Transverse colon (tissue), 4 donors: ENCODE measurements at places on chromosomes 4 and X. TPM values are rescaled to one million over a fixed set of nuclear protein-coding genes. Genes with fewer than 3 reads are reported as not detected.
A peak's percentile ranks its signal among the peaks of the same experiment; 100 is the strongest.

The TMEM150C gene
- not detected for total RNA-seq

The PORCN gene
- total RNA-seq = 10.1 TPM

The NEXMIF gene
- total RNA-seq = 0.80 TPM

The CSAG1 gene
- total RNA-seq = not detected

The RHOXF2 gene
- total RNA-seq = not detected

The TRIM61 gene
- total RNA-seq = not detected

The TMPRSS11B gene
- not detected for total RNA-seq

The KIAA1210 gene
- total RNA-seq = not detected

The PCDH11X gene
- total RNA-seq = 0.75 TPM

The SRP72 gene
- total RNA-seq = 13.1 TPM

The BGN gene
- 6.5 TPM for total RNA-seq

The NAA11 gene
- not detected for total RNA-seq

GRCh38 chr4:98951710-98952109, 22.8 kb upstream of the EIF4E start:
- H3K36me3 ChIP-seq = no peaks in the 10 kb centered on the region
- H3K27ac ChIP-seq = no peak overlapping the region
- H3K27me3 ChIP-seq = no peaks in the 10 kb centered on the region
- no peaks in the 10 kb centered on the region for H3K4me1 ChIP-seq
- no peak for DNase-seq
- H3K4me3 ChIP-seq = no peak overlapping the region

- H3K27me3 ChIP-seq = no peaks in the 10 kb centered on the region
- no peak for DNase-seq
- H3K4me3 ChIP-seq = no peak overlapping the region
- no peak overlapping the region for H3K27ac ChIP-seq
- H3K36me3 ChIP-seq = no peaks in the 10 kb centered on the region
- H3K4me1 ChIP-seq = no peaks in the 10 kb centered on the region
These were observed 168.2 kb downstream of the AMELX start for GRCh38 chrX:11461201-11462001.

DNA sequence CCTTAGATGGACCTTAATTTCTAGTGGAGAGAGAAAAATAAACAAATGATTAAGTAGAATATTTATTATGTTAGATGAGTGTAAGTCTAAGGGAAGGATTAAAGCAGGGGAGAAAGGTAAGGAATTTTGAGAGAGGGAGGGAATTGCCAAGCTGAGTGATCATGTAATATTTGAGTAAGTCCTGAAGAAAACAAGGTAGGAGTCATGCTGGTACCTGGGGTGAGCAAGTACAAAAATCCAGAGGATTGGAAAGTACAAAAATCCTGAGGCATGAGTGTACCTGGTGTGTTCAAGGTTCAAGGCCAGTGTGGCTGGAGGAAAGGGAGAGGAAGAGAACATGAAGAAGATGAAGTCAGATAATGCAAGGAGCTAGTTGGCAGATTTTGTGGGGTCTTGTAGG, 87.2 kb upstream of the MYOZ2 start:
- H3K27ac ChIP-seq = no peak overlapping the region
- no peak for DNase-seq
- H3K27me3 ChIP-seq = no peaks in the 10 kb centered on the region
- H3K4me1 ChIP-seq = peaks cover 7% of the 10 kb centered on the region

GRCh38 chrX:10859353-10859752, 239.0 kb upstream of the MID1 start:
- H3K36me3 ChIP-seq = no peaks in the 10 kb centered on the region
- no peak overlapping the region for H3K27ac ChIP-seq
- no peaks in the 10 kb centered on the region for H3K27me3 ChIP-seq
- no peak overlapping the region for H3K4me3 ChIP-seq
- DNase-seq = no peak

GRCh38 chrX:12360986-12361598, 222.8 kb downstream of the FRMPD4 start:
- no peak for DNase-seq
- H3K4me3 ChIP-seq = no peak overlapping the region
- H3K27me3 ChIP-seq = no peaks in the 10 kb centered on the region
- no peaks in the 10 kb centered on the region for H3K4me1 ChIP-seq
- H3K27ac ChIP-seq = no peak overlapping the region
- no peaks in the 10 kb centered on the region for H3K36me3 ChIP-seq

DNA sequence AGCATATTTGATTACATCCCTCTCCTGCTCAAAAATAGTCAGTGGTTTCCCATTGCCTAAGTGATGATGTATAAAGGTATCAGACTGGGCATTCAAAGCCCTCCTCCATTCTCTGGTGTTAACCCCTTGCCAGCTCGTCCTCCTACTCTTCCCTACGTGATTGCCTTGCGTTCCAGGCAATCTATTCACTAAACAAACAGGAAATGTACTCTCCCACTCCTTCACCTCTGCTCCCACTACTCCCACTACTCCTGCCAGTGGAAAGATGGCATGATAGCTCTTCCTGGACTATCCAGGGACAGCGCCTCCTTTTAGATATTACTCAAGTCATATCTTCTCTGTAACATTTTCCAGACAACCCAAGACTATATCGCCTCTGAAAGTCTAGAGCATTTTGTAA, 5.8 kb downstream of the DGAT2L6 start:
- no peak overlapping the region for H3K4me3 ChIP-seq
- no peaks in the 10 kb centered on the region for H3K4me1 ChIP-seq
- no peak overlapping the region for H3K27ac ChIP-seq
- H3K27me3 ChIP-seq = no peaks in the 10 kb centered on the region

DNA sequence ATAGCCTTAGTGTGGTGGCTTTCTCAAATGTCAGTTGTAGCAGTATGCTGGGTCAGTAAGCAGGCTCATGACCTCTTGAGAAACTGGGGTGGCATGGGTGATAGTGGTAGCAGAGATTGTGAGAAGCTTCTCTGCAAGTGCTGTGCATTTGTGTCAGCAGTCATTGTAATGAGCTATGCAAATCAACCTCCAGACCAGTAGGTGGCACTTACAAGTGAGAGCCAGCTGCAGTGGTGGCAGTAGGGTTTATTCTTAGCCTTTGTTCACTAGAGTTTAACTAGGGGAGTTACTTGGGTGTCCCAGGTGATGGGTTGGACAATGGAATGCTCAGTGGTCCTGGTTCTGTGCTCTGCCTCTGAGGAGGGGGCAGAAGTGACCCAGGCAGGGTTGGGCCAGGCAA, 818.7 kb downstream of the PCDH7 start:
- no peak overlapping the region for H3K4me3 ChIP-seq
- H3K27me3 ChIP-seq = no peaks in the 10 kb centered on the region
- H3K36me3 ChIP-seq = no peaks in the 10 kb centered on the region
- H3K27ac ChIP-seq = no peak overlapping the region

DNA sequence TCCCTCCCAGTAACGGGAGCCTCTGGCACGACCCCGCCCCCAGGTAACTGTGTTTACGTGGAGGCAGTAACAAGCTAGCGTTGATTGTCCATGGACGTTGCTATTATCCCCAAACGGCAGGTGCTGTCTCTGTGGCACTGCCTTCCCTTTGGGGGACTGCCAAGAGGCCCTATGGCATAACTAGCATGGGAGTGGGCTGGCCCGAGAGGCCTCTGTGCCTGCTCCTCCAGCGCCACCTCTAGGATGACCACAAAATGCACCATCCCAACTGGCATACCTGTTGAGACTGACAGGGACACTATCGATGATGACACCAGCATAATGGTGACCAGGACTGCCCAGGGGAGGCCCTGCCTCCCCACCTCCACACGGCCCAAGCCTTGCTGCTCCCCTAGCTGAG, 1.5 kb downstream of the SRPK3 start:
- H3K4me3 ChIP-seq = no peak overlapping the region
- no peaks in the 10 kb centered on the region for H3K36me3 ChIP-seq
- peak overlapping the region; percentile 79 for H3K27ac ChIP-seq
- no peak for DNase-seq
- peaks cover 4% of the 10 kb centered on the region for H3K4me1 ChIP-seq

DNA sequence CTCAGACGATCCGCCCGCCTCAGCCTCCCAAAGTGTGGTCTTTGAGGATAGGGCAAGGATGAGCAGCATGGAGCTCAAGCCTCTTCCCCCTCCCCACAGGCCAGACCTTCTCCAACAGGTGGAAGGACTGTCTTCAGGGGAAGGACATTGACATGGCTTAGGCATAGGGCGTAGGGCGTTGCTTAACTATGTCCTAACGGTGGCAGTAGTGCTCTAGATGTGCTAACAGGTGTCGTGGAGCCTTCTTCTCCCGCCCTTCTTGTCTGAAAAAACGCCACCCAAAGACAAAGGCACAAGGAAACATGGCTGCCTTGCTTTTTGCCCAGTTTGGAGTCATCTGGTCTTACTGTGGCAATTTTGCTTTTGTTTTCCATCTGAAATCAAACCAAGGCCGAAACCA, 219.8 kb downstream of the OR13H1 start:
- H3K4me3 ChIP-seq = no peak overlapping the region
- no peaks in the 10 kb centered on the region for H3K36me3 ChIP-seq
- DNase-seq = peak; percentile 89
- peak overlapping the region; percentile 66 for H3K27ac ChIP-seq
- H3K4me1 ChIP-seq = no peaks in the 10 kb centered on the region

GRCh38 chrX:110394651-110395050, 36.0 kb downstream of the RTL9 start:
- DNase-seq = no peak
- no peaks in the 10 kb centered on the region for H3K4me1 ChIP-seq
- H3K36me3 ChIP-seq = no peaks in the 10 kb centered on the region

- no peak overlapping the region for H3K27ac ChIP-seq
- DNase-seq = peak; percentile 10
- H3K4me1 ChIP-seq = peaks cover 9% of the 10 kb centered on the region
- peak overlapping the region; percentile 66 for H3K4me3 ChIP-seq
- peaks cover 75% of the 10 kb centered on the region for H3K27me3 ChIP-seq
These were observed 2183.9 kb upstream of the TENM3 start for GRCh38 chr4:180059216-180059881.

- no peaks in the 10 kb centered on the region for H3K4me1 ChIP-seq
- H3K36me3 ChIP-seq = no peaks in the 10 kb centered on the region
- DNase-seq = no peak
- no peak overlapping the region for H3K4me3 ChIP-seq
- no peak overlapping the region for H3K27ac ChIP-seq
These were observed 29.6 kb downstream of the MCUB start for GRCh38 chr4:109589605-109590004.

- peak overlapping the region; percentile 73 for H3K4me3 ChIP-seq
- H3K4me1 ChIP-seq = peaks cover 13% of the 10 kb centered on the region
- no peaks in the 10 kb centered on the region for H3K27me3 ChIP-seq
- peak overlapping the region; percentile 99 for H3K27ac ChIP-seq
- no peak for DNase-seq
- H3K36me3 ChIP-seq = no peaks in the 10 kb centered on the region
These were observed 2.4 kb downstream of the OTUD4 start for GRCh38 chr4:145177906-145178538.

DNA sequence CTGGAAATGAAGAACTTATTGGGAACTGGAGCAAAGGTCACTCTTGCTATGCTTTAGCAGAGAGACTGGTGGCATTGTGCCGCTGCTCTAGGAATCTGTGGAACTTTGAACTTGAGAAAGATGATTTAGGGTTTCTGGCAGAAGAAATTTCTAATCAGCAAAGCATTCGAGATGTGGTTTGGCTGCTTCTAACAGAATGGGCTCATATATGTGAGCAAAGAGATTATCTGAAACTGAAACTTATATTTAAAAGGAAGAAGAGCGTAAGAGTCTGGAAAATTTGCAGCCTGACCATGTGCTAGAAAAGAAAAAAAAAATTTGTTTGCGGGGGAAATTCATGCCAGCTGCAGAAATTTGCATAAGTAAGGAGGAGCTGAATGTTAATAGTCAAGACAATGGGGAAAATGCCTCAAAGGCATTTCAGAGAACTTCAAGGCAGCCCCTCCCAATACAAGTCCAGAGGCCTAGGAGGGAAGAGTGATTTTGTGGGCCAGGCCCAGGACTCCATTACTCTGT, 35.9 kb upstream of the PAPSS1 start:
- DNase-seq = no peak
- no peaks in the 10 kb centered on the region for H3K36me3 ChIP-seq
- H3K27me3 ChIP-seq = no peaks in the 10 kb centered on the region
- no peak overlapping the region for H3K27ac ChIP-seq

DNA sequence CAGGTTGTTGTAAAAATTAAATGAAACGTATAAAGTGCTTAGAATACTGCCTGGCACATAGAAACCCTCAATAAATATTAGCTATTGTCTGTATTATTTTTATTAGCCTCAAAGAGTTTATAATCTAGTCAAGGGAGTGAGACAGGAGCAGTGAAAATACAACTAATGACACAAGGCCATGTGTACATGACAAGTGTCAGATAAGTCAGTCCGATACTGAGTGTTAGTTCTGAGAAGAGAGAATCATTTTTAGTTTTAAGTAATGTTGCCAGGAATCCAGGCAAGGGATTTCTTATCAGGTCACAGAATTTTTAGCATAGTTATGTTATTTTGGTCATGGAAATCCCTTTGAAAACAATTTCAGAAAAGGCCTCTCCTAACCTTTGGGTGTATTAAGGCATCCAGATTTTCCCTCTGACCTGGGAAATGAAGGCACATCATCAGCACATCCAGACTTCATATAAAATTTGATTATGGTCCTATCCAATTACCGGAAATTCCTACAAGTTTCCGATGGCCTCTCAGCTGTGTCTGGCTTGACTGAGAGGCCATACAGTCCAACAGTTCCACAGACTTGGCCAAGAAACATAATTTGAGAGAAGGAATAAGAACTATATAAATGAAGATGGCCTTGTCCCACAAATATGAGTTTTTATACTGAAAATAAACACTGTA, 35.7 kb downstream of the PPARGC1A start:
- H3K4me1 ChIP-seq = peaks cover 16% of the 10 kb centered on the region
- no peaks in the 10 kb centered on the region for H3K27me3 ChIP-seq
- DNase-seq = no peak
- no peak overlapping the region for H3K4me3 ChIP-seq
- no peaks in the 10 kb centered on the region for H3K36me3 ChIP-seq

GRCh38 chrX:124045109-124045508, 83.6 kb downstream of the STAG2 start:
- no peak overlapping the region for H3K27ac ChIP-seq
- no peak overlapping the region for H3K4me3 ChIP-seq
- no peaks in the 10 kb centered on the region for H3K27me3 ChIP-seq
- H3K36me3 ChIP-seq = no peaks in the 10 kb centered on the region
- DNase-seq = no peak

- no peak for DNase-seq
- H3K4me1 ChIP-seq = no peaks in the 10 kb centered on the region
- H3K27ac ChIP-seq = peak overlapping the region; percentile 61
- no peaks in the 10 kb centered on the region for H3K27me3 ChIP-seq
These were observed 31.9 kb downstream of the ANAPC10 start for GRCh38 chr4:145066063-145066501.

DNA sequence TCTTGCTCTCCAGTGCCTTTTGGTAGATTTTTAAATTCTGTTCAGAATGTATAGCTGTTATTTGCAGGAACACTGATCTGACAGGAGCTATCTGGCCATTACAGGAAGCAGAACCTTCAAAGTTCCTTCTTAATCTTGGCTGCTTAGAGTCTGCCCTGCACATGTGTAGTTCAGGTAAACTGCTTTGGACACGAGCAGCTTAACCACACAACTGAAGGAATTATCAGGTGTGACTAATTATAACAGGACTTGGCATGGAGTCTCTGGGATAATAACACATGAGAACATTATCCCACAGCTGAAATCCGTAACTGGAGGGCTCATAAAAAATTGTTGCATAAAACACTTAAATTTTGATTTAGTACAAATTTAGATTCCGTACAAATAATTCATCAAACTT, 11.6 kb upstream of the ING2 start:
- no peak overlapping the region for H3K27ac ChIP-seq
- H3K36me3 ChIP-seq = no peaks in the 10 kb centered on the region
- DNase-seq = no peak
- no peaks in the 10 kb centered on the region for H3K27me3 ChIP-seq
- no peak overlapping the region for H3K4me3 ChIP-seq
- H3K4me1 ChIP-seq = no peaks in the 10 kb centered on the region
